ENCODE measurements at places on chromosomes 7 and 10. TPM values are rescaled to one million over a fixed set of nuclear protein-coding genes. Genes with fewer than 3 reads are reported as not detected.

The NUTM2B gene
- polyA plus RNA-seq, result 0.79 TPM

The PNLIPRP3 gene
- polyA plus RNA-seq, result 9.7 TPM

The TBC1D12 gene
- 2.6 TPM for polyA plus RNA-seq

The BMPR1A gene
- polyA plus RNA-seq, result 4.4 TPM

The BLNK gene
- polyA plus RNA-seq, result 0.06 TPM

GRCh38 chr10:129964611-129965424 lies 744 bp upstream of the EBF3 start:
- no peak for DNase-seq

- no peak for DNase-seq
Measured at GRCh38 chr10:10977978-10978377, 39.7 kb upstream of the CELF2 start.

DNA sequence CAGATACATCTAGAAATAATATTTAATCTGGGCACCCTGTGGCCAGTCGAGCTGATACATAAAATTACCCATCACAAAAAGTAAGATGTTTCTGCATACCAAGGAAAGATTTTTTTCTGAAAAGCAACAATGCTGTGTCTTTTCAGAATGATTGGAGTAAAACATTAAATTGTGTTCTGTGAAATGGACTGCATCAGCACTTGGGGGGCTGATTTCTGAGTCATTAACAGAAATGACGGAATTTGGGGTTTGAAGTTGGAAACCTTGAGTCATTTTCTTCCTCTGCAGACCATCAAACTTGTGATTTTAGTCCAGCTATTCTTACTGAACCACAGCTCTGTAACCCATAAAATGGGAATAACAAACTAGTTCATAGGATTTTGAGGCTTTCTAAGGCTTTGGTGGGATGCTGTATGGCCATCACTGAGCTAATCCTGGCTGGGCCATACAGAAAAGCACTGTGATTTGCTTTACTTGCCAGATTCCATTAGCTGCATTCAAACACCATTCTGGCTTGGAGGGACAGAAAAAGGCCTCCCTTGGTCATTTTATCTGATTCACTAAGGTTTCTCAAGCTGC lies 739.4 kb upstream of the IGFBP3 start:
- no peak for DNase-seq
